ENCODE measurements at places on chromosomes 12 and 14.

GRCh38 chr14:68182492-68182891 lies 362.9 kb downstream of the RAD51B start:
- DNase-seq = no peak

GRCh38 chr12:105740369-105740768 lies 398.4 kb downstream of the NUAK1 start:
- DNase-seq = no peak

DNA sequence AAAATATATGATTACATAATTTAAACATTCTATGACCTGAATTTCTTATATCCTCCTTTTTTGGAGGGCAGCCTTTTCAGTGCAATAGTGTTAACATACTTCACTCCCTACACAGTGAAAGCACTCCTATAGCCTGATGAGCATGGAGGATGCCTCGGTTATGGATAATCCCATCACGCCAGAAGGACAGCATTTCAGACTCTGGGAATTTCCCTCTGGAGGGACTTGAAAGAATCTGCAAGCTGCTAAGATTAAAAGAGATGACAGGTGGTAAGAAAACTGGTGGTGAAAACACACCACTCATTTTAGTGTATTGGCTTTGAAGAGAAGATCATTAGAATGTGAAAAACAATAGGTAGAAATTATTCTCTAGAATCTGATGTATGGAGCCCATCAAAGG lies 99.3 kb upstream of the LMNTD1 start:
- DNase-seq = no peak

DNA sequence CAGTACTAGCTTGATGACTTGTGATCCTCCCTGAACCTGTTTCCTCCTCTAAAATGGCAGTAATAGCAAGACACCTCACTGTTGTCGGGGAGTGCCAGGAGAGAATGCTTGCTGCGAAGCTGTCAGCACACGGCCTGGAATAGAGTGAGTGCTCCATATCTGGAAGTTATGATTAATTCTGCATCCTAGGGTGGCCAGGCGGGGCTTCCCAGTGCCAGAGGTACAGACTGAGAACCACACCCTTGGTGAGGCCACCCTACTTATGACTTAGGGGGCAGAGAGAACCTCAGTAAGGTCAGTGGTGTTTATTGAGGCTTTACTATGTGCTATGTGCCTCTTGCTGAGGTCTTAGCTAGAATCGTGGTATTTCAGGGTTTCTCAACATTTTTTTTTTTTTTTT lies 20.1 kb downstream of the MORN3 start:
- DNase-seq = no peak

DNA sequence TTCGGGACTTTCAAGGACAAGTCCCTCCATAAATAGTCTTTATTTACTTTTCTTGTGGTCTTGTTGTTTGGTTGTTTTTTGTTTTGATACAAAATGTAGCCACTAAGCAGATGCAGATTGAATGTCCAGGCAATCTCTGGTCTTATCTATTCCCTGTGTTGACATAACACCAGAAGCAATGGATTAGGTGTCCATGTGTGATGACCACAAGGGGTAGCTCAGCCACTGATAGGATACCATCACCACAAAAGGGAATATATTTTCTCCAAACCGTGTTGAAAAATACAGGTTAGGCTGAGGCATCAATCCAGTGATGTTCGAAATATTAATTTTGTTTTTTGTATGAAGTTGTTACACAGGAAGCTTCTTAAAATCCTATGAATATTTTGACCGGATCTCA lies 196.3 kb downstream of the EPS8 start:
- DNase-seq = no peak

All from AG08396 (cell line).